ENCODE measurements at places on chromosomes 12 and 14.

- no peak for DNase-seq
These were observed 114.8 kb upstream of the FLRT2 start for GRCh38 chr14:85415015-85415712.

GRCh38 chr12:12275874-12276273 is 9.0 kb upstream of the LRP6 start:
- DNase-seq, result no peak

DNA sequence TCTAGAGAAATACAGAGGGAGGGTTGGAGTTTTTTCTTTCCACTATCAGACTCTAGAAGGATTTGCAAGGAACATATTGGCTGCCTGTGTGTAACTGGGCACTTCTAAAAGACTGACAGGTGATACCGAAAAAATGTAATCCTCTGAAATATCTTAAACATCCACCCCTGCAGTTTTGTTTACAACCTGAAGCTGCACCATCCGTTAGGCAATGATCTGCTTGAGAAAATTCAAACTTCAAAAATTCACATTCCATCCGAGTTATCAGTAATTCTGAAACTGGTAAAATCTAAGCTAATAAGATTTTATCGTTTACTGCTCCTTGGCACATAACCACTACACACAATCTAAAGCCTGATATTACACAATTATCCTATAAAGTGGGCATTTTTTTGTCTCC is 528.6 kb downstream of the FUT8 start:
- DNase-seq, result no peak

- DNase-seq, result no peak
These were observed 473.0 kb downstream of the RAD51B start for GRCh38 chr14:68292441-68293215.

- no peak for DNase-seq
These were observed 19.2 kb downstream of the TOGARAM1 start for GRCh38 chr14:44981198-44981597.

- no peak for DNase-seq
These were observed 68.8 kb upstream of the IFNG-AS1 start for GRCh38 chr12:67920413-67920812.

- DNase-seq, result no peak
These were observed 77.6 kb upstream of the NID2 start for GRCh38 chr14:52146504-52146903.

DNA sequence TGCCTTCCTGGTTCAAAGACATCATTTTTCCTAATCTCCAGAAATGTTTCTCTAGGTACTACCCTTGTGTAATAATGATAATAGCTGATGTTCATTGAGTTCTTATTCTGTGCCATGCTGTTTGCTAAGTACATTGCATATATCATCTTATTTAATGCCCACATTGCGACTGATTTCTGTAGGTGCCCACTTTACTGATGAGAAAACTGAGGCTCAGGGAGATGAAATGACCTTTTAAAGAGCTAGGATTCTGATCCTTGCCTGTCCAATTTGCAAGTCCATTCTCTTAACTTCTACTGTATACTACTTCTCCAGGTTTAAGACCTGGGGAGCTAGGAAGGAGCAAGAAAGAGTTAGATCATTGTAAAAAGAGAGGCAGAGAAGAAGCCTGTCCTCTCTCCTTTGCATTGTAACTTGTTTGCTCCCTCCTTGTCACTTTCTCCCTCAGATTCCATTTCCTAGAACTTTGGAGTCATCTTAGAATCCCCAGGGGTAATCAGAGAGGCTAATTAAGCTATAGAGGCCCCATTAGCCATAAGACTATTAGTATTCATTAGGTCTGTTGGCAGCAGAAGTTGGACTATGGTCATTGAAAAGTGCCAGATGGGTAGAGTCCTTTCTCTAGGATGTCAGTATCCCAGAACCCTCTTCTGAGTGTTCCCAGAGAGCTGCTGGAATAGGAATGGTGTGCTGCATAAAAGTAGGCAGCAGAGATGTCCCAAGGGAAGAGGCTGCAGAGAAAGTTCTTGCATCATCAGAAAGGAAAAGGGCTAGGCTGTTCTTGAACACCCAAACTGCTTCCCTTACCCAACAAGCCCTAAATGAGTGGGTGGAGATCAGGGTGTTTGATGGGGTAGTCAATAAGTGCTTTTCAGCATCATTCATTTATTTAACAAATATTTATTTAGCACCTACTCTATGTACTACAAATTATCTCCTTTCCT is 3.1 kb downstream of the DGKA start:
- no peak for DNase-seq

- DNase-seq, result no peak
These were observed 38.6 kb downstream of the GRIN2B start for GRCh38 chr12:13942826-13943225.

- DNase-seq, result no peak
These were observed 6.4 kb downstream of the STX2 start for GRCh38 chr12:130832561-130833209.

DNA sequence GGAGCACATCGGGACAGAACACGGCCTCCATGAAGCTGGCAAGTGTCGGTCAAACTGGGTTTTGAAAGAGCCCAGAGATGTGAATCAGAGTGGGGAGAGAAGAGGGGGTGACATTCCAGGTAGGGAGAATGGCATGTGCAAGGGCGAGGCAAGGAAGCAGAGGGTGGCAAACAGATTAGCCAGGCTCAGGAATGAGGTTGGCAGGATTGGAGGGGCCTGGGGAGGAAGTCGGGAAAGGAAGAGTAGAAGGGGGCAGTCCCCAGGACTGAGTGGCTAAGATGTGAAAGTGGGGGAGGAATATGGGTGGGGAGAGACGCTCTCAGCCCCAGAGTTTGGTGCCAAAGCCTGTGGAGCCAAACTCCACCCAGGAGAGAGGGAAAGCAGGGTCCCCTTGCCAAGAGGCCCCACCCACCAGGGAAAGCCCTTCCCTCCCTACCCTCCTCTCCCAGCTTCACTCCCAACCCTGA is 5.5 kb upstream of the HDAC7 start:
- no peak for DNase-seq

GRCh38 chr12:120230326-120230973 is 29.5 kb upstream of the RPLP0 start:
- DNase-seq, result no peak

GRCh38 chr12:24222968-24223367 is 273.5 kb upstream of the SOX5 start:
- DNase-seq, result no peak

DNA sequence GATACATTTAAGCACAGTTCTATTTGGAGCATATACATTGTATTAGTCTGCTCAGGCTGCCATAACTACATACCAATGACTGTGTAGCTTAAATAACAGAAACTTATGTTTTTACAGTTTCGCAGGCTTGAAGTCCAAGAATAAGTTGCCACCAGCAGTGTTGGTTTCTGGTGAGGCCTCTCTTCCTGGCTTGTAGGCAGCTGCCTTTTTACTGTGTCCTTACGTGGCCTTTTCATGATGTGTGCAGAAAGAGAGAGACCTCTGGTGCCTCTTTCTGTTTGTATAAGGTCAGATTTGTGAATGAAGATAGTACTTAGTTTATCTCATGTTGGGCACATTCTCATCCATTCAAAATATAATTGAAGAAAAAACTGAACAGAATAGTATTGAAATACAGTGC is 636.6 kb downstream of the FLRT2 start:
- DNase-seq, result no peak

GRCh38 chr12:51753980-51754675 is 94.4 kb downstream of the FIGNL2 start:
- no peak for DNase-seq

- DNase-seq, result no peak
These were observed 183.8 kb downstream of the CALM1 start for GRCh38 chr14:90580377-90581335.
